ENCODE measurements at places on chromosomes 1 and 21. TPM values are rescaled to one million over a fixed set of nuclear protein-coding genes. Genes with fewer than 3 reads are reported as not detected.

ZBTB21 gene
- polyA plus RNA-seq: 1.9 TPM

GJA8 gene
- not detected for polyA plus RNA-seq

FCGR1A gene
- 5.5 TPM for polyA plus RNA-seq

SLC44A3 gene
- polyA plus RNA-seq: 1.2 TPM

DNA sequence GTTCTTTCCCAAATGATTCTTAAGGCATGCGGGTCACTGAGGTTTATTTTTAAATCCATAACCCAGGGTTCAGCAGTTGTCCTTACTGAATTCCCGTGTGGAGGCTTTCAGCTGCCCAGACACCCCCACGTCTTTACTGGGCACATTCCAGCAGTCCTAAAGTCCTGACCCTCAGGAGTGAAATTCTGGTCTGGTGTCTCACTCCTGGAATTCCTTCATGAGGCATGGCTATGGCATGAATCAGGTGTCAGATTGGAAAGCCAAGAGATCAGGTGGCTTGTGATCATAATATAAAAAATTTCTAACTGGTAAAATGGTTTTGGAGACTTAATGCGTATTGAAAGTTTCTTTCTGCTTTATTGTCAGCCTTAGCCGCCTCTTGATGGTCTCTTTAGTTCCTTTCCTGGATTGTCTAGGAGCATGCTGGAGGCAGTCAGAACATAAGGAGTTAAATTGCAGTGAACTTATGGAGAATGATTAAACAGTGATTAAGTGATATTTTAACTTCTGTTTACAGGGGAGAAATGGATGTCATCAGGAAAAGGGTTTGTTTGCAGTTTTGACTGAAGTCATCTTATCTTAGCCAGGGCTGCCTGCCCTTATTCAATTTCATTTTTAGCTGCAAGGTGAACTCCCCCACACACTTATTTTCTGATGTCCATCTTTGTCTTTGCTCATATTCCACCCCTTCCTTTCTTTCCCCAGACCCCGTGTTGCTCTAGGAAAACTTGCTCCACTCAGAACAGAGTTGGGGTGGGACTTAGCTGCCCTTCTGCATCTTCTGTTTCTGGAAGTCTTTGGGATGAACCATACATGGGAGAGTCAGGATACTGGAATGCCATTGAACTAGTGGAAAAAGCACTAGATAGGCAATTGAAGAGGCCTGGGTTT, 25.7 kb upstream of the MACF1 start:
- no peaks in the 10 kb centered on the region for H3K27me3 ChIP-seq
- H3K4me1 ChIP-seq: peaks cover 50% of the 10 kb centered on the region
- no peaks in the 10 kb centered on the region for H3K36me3 ChIP-seq
- H3K27ac ChIP-seq: no peak overlapping the region
- H3K4me3 ChIP-seq: no peak overlapping the region

GRCh38 chr1:107914119-107914765, 50.7 kb downstream of the VAV3 start:
- H3K4me3 ChIP-seq: no peak overlapping the region
- DNase-seq: no peak
- H3K27ac ChIP-seq: no peak overlapping the region
- H3K27me3 ChIP-seq: no peaks in the 10 kb centered on the region
- peaks cover 14% of the 10 kb centered on the region for H3K4me1 ChIP-seq
- no peaks in the 10 kb centered on the region for H3K36me3 ChIP-seq

- no peaks in the 10 kb centered on the region for H3K36me3 ChIP-seq
- H3K27me3 ChIP-seq: no peaks in the 10 kb centered on the region
- H3K4me3 ChIP-seq: no peak overlapping the region
- no peak for DNase-seq
- peaks cover 25% of the 10 kb centered on the region for H3K4me1 ChIP-seq
- H3K27ac ChIP-seq: no peak overlapping the region
Observed at GRCh38 chr1:243447844-243448243, 192.0 kb downstream of the SDCCAG8 start.

DNA sequence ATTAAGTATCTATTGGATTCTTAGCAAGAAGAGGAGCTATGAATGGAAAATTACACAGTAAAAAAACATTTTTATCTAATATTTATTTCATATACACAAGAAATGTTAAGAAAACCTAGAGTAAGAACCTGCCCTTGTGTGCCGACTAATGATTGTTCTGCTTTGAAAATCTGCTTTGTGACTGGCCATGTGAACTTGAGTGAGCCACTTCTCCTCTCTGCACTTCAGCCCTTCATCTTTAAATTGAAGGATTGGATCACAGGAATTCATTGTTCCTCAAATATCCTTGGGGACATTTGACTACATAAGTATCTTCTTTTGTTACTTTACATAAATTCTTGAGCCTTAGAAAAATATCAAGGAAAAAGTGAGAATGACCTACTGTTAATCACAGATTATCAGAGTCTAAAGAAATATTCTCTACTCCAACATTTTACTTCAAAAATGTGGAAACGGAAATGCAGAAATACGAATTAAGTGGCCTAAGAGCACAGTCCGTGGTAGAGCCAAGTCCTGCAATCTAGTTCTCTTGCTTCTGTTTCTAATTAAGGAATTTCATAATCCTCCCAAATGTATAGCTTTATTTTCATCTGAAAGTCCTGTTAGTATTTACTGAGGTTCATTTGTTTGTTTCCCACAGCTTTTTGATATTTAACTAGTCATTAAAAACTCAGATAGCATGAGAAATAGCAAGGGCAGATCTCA, 46.3 kb upstream of the SAMSN1 start:
- H3K27me3 ChIP-seq: no peaks in the 10 kb centered on the region
- no peak overlapping the region for H3K27ac ChIP-seq
- no peak for DNase-seq
- no peaks in the 10 kb centered on the region for H3K4me1 ChIP-seq
- no peak overlapping the region for H3K4me3 ChIP-seq

- no peak overlapping the region for H3K4me3 ChIP-seq
- H3K4me1 ChIP-seq: no peaks in the 10 kb centered on the region
- H3K36me3 ChIP-seq: no peaks in the 10 kb centered on the region
- DNase-seq: no peak
- no peak overlapping the region for H3K27ac ChIP-seq
Observed at GRCh38 chr1:218575856-218576255, 230.7 kb downstream of the TGFB2 start.

HHIPL2 gene
- 0.03 TPM for polyA plus RNA-seq

DNA sequence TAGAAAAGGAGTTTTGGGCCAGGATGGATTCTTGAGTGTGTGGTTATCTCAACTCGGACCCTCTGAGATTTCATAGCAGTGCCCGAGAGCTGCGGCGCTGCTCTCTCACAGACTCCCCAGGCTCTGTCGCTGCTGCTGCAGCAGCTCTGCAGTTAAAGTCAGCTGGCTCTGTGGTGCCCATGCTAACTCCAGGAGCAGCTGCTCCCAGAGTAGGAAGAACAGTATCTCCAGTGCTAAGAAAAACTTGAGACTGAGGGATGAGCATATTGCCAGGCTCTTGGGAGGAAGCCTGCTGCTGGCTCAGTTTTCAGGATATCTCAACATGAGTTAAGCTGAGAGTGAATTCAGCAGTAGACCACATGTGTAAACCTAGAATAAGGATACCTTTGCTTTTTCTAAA, 4.5 kb downstream of the LCE2D start:
- H3K4me3 ChIP-seq: no peak overlapping the region
- no peaks in the 10 kb centered on the region for H3K36me3 ChIP-seq
- no peaks in the 10 kb centered on the region for H3K4me1 ChIP-seq
- no peak overlapping the region for H3K27ac ChIP-seq

DNA sequence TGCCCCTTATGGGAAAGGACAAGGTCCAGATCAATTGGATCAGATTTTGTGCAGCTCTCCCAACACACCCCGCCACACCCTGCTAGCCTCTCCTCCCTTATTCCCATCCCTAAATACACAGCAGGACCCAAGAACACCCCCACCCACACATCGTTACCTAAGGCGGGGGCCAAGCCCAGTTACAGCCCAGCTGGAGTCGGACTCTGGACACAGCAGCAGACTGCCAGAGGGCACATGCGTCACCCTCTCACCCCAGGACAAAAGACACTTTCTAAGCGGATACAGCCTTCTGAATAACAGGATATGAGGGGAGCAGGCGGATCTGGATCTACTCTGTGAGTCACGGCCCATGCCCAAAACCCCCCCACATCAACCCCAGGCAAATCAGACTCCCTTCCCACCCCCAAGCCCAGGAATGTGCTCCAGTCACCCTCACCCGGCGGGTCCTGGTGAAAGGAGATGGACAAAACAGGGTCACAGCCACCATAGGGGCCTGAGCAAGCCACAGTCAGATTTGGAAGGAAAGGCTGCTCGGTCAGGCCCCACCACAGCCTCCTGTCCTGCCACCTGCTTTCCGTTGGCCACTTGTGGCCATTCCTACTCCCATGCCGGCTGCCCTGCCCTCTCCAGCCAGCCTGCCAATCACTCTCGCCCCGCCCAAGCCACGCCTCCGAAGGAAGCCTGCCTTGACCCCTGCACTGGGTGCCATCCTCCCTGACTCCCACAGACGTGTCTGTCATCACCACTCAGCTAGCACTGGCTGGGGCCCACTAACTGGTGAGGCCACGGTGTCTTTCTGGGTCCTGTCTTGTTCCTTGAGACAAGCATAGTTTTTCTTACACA, 4.0 kb downstream of the S100A16 start:
- H3K4me3 ChIP-seq: peak overlapping the region; percentile 55
- peaks cover 28% of the 10 kb centered on the region for H3K36me3 ChIP-seq
- peak overlapping the region; percentile 98 for H3K27ac ChIP-seq

CDA gene
- polyA plus RNA-seq: 10.3 TPM

S100A7 gene
- polyA plus RNA-seq: 0.20 TPM

- H3K27me3 ChIP-seq: no peaks in the 10 kb centered on the region
- no peaks in the 10 kb centered on the region for H3K4me1 ChIP-seq
- no peaks in the 10 kb centered on the region for H3K36me3 ChIP-seq
- no peak for DNase-seq
- H3K4me3 ChIP-seq: no peak overlapping the region
- H3K27ac ChIP-seq: no peak overlapping the region
Observed at GRCh38 chr1:218865591-218865990, 308.1 kb upstream of the LYPLAL1 start.

MFAP2 gene
- 4.5 TPM for polyA plus RNA-seq

DNA sequence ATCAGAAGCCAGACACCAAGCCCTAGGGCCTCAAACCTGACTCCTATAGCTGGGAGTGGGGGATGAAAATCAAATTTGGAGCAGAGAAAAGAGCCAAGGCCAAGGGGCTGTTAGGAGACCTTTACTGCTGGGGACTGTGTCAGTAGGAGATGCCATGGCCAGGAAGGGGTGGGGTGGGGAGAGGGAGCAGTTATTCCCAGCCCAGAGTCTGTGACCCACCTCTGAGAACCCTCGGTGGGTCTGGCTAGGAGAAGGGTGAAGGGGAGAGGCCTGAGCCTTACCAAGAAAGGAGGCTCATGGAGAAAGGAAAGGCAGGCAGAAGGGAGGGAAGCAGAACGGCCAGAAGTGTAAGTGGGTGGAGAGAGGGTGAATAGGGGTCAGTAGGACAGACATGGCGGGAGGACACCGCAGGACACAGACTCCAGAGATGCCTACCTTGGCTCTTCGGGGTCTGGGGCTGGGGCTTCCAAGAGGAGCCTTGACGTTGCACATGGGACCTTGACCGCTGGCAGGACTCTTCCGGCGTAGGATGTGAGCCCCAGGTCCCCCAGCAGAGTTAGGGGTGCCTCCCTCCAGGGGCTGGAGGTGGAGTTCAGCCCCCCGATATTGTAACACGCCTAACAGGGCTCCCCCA, 1.2 kb downstream of the ADAMTS4 start:
- peak overlapping the region; percentile 35 for H3K4me3 ChIP-seq
- peak overlapping the region; percentile 96 for H3K27ac ChIP-seq
- no peaks in the 10 kb centered on the region for H3K27me3 ChIP-seq
- no peaks in the 10 kb centered on the region for H3K36me3 ChIP-seq
- DNase-seq: no peak

DNA sequence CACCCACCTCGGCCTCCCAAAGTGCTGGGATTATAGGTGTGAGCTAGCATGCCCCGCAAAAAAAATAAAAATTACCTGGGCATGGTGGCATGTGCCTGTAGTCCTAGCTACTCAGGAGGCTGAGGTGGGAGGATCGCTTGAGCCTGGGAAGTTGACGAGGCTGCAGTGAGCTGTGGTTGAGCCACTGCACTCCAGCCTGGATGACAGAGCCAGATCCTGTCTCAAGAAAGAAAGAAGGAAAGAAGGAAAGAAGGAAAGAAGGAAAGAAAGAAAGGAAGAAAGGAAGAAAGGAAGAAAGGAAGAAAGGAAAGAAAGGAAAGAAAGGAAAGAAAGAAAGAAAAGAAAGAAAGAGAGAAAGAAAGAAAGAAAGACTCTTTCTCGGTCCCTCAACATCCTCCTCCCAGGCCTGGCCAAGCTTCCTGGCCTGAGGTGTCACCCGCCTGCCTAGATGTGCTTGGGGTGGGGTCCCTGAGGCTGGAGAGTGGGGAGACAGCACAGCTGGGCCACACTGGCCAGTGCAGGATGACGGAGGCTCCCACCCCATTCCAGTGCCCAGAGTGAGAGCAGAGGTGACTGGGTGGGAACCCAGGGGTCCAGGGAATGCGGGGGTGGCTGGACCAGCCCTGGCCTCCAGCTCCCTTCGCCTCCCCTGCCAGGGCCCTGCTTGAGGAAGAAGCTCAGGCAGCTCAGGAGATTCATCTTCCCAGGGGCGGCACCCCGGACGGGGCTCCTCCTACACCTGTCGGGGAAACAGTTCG, 10.2 kb upstream of the GNB1 start:
- no peaks in the 10 kb centered on the region for H3K27me3 ChIP-seq
- H3K4me1 ChIP-seq: peaks cover 3% of the 10 kb centered on the region
- no peaks in the 10 kb centered on the region for H3K36me3 ChIP-seq
- DNase-seq: no peak
- no peak overlapping the region for H3K27ac ChIP-seq
- no peak overlapping the region for H3K4me3 ChIP-seq

GRCh38 chr1:243848858-243849420, 1.1 kb downstream of the AKT3 start:
- peak; percentile 61 for DNase-seq
- H3K27me3 ChIP-seq: no peaks in the 10 kb centered on the region
- no peaks in the 10 kb centered on the region for H3K36me3 ChIP-seq
- H3K4me3 ChIP-seq: peak overlapping the region; percentile 77
- H3K4me1 ChIP-seq: no peaks in the 10 kb centered on the region

DNA sequence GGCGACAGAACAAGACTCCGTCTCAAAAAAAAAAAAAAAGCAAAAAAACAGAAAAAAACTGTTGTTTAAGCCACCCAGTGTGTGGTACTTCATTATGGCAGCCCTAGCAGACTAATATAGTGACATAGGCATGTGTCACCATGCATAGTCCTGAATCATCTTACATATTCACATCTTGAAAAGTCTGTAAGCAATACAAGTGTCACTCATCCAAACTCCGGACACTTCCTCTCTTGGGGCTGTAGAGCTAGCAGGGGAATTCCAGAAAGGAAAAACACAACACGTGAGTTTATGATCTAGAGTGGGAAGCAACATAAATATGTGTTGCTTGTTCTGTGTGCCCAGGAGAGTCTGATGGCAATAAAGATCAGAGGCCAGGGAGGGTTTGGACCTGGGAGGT, 81.6 kb upstream of the KCNE2 start:
- H3K27me3 ChIP-seq: no peaks in the 10 kb centered on the region
- H3K4me3 ChIP-seq: no peak overlapping the region
- no peak for DNase-seq
- H3K4me1 ChIP-seq: no peaks in the 10 kb centered on the region
- no peak overlapping the region for H3K27ac ChIP-seq

GRCh38 chr1:202800742-202801141, 7.5 kb downstream of the KDM5B start:
- no peak overlapping the region for H3K27ac ChIP-seq
- no peaks in the 10 kb centered on the region for H3K4me1 ChIP-seq
- H3K4me3 ChIP-seq: no peak overlapping the region
- DNase-seq: no peak

All from heart right ventricle (tissue), 16 donors.